ENCODE measurements at places on chromosomes 6 and 20. TPM values are rescaled to one million over a fixed set of nuclear protein-coding genes. Genes with fewer than 3 reads are reported as not detected.

Gene RFX6
- total RNA-seq = not detected

Gene CDH26
- 0.14 TPM for total RNA-seq

Gene FBXO9
- total RNA-seq = 39.2 TPM

Gene UFL1
- total RNA-seq = 5.5 TPM

Gene PNPLA1
- not detected for total RNA-seq

Gene RGL2
- total RNA-seq = 13.4 TPM

Gene CLDN20
- total RNA-seq = not detected

Gene PRDM1
- 5.3 TPM for total RNA-seq

Gene PXDC1
- total RNA-seq = 18.9 TPM

Gene POM121L2
- 0.04 TPM for total RNA-seq

Gene NKX2-4
- not detected for total RNA-seq

Gene SEC23B
- 61.8 TPM for total RNA-seq

Gene TRIM31
- 1.2 TPM for total RNA-seq

All from A549 treated with CORT108297 at 1 μM for 4 hours (cell line).